Calu3 (cell line): ENCODE measurements at places on chromosomes 1 and 21. TPM values are rescaled to one million over a fixed set of nuclear protein-coding genes. Genes with fewer than 3 reads are reported as not detected.

LAMB3 gene
- 331 and 333 TPM in 2 replicates for total RNA-seq

AJAP1 gene
- not detected in 2 replicates for total RNA-seq

PRAMEF5 gene
- not detected in 2 replicates for total RNA-seq

GRCh38 chr1:62240651-62241370 lies 46.2 kb downstream of the L1TD1 start:
- DNase-seq: no peak

DNA sequence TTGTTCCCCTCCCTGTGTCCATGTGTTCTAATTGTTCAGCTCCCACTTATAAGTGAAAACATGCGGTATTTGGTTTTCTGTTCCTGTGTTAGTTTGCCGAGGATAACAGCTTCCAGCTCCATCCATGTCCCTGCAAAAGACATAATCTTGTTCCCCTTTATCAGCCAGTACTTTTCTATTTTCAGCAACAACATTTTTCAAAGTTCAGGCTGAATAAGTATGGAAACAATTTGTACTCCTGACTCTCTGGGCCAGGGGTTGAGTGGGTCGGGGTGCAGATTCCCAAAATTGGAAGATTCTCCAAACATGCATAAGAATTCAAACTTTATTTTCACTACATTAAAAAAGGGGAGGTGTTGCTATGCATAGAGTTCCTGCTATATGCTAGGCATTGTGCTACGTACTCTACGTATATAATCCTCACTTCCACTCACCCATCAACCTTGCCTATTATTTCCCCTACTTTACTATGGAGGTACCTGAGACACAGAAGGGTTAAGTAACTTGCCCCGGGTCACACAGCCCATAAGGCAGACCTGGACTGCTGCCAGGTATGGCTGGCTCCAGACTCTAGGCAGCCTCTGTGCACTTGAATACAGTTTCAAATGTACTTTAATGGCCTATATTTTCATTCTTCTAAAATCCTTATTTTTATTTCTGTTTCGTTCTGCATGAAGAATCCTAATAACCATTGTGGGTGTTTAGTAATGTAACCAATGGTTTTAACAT lies 117.1 kb upstream of the C8B start:
- no peak for DNase-seq

DNA sequence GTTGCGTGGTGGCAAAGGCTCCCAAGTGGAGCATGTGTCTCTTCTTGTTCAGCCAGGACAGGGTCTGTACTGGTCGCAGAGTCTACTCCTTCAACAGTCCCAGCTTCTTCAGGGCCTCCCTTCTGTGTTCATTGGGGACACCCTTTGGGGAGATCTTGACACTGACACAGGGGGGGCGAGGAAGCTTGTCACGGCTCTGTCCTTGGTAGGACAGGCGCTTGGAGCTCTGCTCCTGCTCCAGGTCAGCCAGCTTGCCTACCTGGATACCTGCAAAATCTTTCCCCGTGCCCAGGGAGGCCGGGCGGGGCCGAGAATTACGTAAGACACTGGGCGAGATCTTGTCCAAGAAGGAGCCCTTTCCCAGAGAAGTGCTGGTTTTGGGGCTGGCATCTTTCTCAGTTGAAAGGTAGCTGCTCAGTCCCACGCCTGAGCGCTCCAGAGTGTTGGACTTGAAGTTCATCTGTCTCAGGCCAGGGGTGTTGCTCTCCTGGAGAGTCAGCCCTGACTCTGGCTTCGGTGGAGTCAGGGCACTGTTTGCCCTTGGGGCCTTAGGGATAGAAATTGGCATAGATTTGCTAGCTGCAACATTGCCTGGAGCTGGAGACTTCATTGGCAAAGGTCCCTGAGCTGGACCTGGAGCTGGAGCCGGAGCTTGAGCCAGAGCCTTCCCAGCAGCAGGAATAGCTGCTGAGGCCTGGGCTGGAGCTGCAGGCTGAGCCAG lies 10.5 kb downstream of the C1orf116 start:
- DNase-seq: no peak
